ENCODE measurements at places on chromosomes 16 and 17.

- DNase-seq: no peak
Measured at GRCh38 chr17:70024253-70024652, 50.8 kb upstream of the KCNJ16 start.

DNA sequence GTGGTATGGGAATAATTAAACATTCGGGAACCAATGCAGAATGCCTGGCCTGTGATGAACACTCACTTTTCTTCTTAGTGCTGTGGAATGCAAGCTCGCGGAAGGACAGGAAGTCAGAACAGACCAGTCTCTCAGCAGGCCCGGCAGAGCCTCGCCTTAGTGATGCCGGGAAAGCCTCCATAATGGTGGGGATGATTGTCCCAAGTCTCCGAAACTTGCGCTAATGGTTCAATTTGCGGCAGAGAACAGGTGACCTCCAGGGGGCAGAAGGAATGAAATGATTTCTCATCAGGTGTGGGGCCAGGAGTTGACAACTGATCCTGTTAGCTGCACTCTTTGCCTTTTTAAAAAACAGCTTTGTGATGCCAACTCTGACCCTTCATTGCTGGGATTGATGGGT, 170.6 kb downstream of the GSG1L start:
- no peak for DNase-seq

DNA sequence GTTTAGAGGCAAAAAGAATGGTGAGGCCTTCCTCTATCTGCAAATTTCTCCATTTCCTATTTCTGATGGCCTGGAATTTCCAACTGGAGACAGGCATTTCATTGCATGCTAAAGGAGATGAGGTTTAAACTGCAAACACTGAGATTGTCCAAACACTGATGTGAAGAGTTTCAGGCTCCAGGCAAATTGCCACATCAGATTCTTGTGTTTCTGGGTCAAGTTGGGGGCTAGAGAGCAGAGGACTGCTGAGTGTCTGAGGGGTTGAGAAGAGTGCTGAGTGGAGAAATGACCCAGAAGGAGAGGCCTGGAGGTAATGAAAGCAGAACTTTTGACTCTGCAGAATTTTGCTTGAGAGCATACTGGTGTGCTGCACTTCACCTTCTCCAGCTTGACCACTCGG, 216.7 kb upstream of the MPHOSPH6 start:
- DNase-seq: no peak

GRCh38 chr17:61420745-61421398, 21.2 kb downstream of the TBX2 start:
- DNase-seq: no peak

DNA sequence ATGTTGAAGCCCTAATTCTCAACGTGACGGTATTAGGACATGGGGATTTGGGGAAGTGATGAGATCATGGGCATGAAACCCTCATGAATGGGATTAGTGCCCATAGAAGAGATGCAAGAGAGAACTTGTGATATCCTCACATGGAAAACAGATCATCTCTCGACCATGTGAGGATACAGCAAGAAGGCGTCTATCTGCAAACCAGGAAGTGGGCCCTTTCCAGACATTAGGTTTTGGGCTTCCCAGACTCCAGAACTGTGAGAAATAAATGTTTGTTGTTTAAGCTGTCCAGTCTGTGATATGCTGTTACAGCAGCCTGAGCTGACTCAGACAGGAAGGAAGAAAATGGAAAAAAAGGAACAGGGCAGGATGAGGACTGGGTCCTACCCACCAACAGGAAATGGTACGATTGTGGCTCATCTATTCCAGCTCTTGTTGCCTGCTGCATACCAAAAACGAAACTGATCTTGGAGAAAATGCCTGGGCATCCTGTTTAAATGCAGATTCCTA, 21.9 kb upstream of the SSTR2 start:
- DNase-seq: no peak

GRCh38 chr16:80816356-80816755, 12.0 kb upstream of the CDYL2 start:
- no peak for DNase-seq

DNA sequence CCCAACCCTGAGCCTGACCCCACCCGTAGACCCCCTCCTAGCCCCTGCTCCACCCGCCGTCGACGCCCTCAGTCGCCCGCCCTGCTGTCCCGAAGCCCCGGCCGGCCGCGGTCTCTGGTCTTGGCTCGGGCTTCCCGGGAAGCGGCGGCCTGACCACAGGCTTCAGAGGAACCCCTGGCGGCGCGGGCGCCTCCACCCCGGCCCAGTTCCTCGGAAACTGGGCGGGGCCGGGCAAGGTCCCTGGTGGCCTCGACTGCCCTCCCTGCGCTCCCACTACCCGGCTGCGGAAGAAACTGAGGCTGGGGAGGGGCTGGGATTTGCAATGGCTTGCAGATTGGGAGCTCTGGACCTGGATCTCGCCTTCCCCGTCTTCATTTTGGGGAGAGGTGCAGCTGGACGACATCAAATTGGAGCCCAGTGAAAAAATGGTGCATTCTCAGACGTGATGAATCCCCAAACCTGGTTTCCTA, 692 bp upstream of the SOCS1 start:
- no peak for DNase-seq

GRCh38 chr16:31876951-31877828, 3.6 kb downstream of the ZNF267 start:
- DNase-seq: no peak

DNA sequence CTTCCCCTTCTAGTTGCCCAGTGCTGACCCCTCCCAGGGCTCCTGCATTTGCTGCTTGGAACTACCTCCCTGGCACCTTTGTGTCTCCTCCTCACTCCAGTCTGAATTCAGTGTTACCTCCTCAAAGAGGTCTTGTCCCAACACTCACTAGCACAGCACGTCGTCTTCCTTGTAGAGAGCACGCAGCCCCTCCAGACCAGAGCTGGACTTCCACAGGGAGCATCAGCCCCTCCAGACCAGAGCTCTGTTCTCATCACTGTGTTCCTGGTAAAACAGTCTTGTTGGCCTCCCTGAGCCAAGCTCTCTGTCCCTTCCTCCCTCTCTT, 27.8 kb upstream of the MGAT5B start:
- DNase-seq: no peak

- DNase-seq: no peak
Measured at GRCh38 chr17:2017274-2017941, 7.7 kb downstream of the RTN4RL1 start.

DNA sequence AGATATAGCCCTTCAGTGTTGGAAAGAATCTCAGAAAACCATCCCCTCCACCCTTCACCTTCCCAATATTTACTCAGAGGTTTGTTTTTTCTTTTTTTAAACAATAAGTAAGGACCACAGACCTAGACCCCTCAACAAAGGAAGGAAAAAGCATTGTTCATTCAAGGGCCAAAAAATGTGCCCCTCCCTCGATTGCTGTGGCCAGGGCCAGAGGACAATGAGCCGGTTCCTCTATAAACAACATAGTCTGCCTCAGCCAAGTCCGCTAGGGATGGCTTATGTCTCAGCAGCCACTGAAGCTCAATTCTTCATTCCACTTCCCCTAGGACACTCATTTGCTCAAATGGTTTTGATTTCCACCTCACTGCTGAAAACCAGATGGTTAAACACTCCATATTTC, 24.0 kb downstream of the TRIM16 start:
- no peak for DNase-seq

All from NCI-H2081 treated with DMSO at 0.1 percent for 48 hours (cell line).